Peyer's patch (tissue), 4 donors: ENCODE measurements at places on chromosomes 5 and 9. TPM values are rescaled to one million over a fixed set of nuclear protein-coding genes. Genes with fewer than 3 reads are reported as not detected.

DNA sequence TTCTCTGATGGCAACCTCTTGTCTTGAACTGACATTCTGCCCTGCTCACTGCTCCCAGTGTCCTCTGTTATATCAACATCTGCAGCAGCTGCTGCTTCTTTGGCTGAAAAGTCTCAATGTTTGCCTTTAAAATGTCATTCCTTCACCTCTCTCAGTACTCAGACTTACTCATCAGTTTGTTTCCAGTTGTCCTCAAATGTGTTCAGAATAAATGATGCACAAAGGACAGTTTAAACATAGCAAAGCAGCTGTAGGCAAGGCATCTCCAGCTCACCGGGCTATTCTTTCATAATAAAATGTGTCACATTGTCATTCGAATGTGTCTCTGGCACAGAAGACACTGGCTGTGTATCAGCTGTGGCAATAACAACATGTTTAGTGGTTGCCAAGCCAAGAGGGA lies 590.9 kb upstream of the ZNF608 start:
- DNase-seq: no peak

- no peak for DNase-seq
These were observed 1.6 kb downstream of the GTF3C4 start for GRCh38 chr9:132671620-132672412.

- DNase-seq: no peak
These were observed 4.6 kb downstream of the EFNA5 start for GRCh38 chr5:107666051-107666655.

DNA sequence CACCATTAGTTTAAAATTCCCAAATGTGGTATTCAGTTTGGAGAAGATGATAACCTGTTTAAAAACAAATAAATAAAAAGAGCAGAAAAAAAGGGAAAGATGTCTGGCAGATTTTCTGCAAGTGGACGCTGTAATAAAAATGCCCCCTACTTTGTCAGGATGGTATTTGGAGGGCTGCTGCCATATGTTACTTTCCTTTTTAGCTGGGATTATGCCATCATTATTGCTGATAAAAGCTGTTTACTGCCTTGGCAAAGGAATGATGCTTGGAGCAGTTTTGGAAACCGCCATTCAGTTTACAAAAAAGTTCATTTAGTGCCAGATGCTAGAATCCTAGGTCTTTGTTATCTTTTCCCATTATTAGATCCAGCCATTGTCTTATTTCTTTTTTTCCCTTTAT lies 104.8 kb downstream of the PBX3 start:
- DNase-seq: no peak

DNA sequence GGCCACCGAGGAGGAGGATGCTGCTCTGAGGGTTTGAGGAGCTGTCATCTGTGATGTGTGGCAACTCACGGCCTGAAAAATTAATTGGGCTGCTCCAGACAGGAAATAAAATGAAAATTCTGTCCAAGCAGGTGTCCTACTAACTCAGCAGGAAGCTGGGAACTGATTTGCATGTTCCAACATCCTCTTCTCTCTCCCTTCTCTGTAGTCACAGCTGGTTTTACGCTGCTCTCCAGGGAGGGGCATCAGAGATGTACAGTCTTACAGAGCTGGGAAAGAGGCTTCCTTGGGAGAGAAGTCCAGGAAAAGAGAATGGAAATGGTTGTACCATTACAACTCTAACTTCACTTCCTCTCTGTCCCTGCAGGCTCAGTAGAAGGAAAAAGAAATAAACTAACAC lies 24.2 kb upstream of the SIL1 start:
- DNase-seq: no peak

DNA sequence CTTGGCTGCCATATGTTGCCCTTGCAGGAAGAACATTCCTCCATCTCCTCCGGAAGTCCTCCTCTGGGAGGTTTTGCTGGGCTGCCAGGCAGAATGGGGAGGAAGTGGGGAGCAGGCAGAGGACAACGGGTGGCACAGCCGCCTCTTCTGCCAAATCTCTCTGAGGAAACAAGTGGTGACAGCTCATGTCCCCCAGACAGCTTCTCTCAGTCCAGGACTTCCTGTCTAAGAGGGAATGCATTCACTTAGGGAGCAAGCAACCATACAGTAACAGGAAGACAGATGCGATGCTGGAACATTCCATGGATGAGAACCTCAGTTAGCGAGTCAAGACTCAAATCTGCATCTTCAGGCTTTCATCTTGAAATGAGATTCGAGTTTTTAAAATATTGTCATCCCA lies 701.0 kb downstream of the SEMA5A start:
- no peak for DNase-seq

DNA sequence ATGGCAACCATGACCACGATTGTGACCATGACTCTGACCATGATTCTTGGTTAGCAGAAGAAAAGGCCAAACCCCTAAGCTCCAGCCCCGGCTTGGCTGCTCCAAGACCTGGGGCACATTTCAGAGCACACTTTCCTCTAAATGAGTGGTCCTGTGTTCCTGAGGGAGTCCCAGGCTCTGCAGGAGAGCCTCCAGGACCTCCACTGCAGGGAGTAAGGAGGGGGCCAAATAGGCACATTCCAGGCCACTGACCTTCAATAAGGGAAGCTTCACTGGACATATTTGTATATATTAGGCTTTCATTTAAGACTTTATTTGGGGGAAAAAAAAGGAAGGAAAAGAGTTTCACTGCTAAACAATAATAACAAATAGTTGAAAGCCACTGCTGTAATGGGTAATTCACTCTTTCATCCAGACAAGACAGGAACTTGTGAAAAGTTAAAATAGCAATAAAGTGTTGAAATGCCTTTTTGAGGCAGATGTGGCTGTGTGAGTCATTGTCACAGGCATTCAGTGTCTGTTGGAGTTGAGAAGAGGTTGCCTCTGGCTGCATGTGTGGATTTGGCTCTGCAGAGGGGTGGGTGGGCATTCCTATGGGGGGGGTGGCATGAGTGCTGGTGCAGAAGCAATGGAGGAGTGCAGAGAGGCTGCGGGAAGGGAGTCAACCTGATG lies 63.9 kb upstream of the TGFBR1 start:
- no peak for DNase-seq

DNA sequence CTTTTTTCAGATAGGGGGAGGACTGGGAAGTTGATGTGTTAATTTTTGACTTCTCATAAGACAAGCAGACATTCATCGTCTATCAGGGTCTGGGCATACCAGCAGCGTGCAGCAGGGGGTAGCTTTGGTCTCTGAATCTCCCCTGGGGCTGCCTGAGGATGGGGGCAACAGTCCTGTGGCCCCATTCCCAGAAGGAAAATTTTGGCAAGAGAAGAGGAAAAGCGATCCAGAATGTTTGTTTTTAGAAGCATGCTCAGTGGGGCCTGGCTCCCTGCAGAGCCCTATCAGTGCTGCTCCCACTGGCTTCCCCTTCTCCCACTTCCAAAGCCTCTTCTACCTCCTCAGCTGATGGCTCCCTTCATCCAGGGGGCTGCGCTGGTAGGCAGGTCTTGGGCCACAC lies 194.8 kb upstream of the IL12B start:
- DNase-seq: no peak

- DNase-seq: no peak
These were observed 9.3 kb upstream of the OR13F1 start for GRCh38 chr9:104494808-104495207.

- DNase-seq: no peak
These were observed 177.2 kb upstream of the TUT7 start for GRCh38 chr9:86531273-86531970.

- DNase-seq: no peak
These were observed 43.7 kb downstream of the STK10 start for GRCh38 chr5:172144291-172144815.

DNA sequence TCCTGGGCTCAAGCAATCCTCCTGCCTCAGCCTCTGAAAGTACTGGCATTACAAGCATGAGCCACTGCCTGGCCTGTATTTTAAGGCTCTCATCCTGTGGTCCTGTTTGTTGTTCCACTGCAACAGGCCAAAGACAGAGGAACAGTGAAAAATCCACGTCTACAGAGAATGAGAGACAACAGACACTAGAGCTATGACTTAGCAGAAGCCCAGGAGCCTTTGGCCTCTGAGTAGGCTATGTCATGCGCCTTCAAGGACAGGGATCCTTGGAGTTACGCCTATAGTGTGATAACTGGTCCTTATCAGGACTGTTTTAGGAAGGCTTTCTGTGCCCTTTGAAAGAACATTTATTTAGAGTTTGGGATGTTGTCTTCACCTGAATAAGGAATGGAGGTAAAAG lies 10.5 kb downstream of the POC5 start:
- no peak for DNase-seq

GRCh38 chr9:8251566-8251965 lies 452.0 kb upstream of the DMAC1 start:
- no peak for DNase-seq

- no peak for DNase-seq
These were observed 217.6 kb downstream of the ZNF608 start for GRCh38 chr5:124528838-124529237.

- no peak for DNase-seq
These were observed 336.9 kb downstream of the ENC1 start for GRCh38 chr5:74303578-74303977.

DNA sequence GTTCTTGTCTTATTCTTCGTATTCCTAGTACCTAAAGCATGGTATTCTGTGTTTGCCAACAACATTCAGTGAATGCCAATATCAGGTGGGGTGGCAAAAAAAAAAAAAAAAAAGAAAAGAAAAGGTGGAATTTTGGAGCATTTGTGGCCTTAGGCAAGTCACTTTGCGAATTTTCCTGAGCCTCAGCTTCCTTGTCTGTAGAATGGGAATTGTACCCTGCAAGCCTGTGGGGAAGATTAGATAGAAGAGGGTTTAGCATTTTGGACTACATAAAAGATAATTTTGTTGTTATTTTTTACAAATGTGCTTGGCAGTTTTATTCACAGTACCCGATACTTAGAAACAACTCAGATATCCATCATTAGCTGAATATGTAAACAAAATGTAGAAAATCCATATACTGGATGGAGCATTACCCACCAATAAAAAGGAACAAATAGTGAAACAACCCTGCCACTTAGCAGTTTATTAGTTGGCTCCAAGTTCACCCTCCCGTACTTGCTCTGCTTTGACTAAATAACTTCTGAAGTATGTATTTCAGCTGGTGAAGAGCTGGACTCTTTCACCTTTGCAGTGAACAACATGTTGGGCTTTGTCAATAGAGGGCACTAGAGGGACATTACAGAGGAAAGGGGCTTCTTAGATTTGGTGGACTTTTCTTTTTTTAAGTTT lies 13.6 kb downstream of the UBE2D2 start:
- no peak for DNase-seq

DNA sequence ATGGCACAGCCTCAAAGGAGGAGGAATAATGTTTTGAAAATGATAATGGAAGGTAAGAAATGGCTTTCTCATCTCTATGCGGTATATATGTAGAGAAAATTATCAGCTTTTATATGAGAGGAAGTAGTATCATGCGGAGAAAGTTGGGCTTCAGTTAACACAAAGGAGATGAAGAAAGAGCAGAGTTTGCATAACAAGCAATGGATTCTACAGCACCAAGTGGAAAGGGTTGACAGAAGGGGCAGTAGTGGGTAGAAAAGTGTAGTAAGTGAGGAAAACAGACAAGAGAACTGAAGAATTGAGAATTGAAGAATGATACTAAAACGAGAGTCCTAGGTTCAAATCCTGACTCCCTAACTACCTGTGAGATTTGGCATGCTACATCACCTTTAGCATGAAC lies 51.0 kb downstream of the GNG10 start:
- no peak for DNase-seq

DNA sequence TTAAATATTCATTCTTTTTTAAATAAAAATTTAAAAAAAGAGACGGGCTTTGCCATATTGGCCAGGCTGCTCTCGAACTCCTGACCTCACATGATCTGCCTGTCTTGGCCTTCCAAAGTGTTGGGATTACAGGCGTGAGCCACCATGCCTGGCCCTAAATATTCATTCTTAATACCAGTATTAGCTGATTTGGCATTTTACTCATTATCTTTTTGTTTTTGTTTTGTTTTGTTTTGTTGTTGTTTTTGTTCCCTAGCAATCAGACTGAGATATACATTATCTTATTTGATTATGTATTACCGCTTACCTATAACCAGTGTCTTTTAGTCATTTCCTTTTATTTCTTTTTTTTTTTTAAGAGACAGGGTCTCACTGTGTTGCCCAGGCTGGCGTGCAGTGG lies 37.9 kb downstream of the RNF44 start:
- no peak for DNase-seq

DNA sequence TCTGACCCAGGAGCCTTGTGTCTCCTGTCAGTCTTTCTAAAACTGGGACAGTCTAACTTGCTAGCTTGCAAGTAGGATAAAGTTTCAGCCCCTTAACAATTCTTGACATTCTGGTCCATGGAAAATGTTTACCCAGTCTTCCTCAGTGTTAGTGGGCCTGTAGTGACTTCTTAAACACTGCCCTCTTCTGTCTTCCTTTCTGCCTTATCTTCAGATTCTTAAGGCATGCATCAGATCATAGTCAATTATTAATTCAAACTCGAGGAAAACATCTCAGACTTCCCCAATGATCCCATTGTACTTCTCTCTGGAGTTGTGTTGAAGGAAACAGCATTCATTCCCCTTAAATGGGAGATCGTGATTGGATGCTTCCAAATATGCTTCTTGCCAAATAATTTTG lies 1199.8 kb downstream of the DTWD2 start:
- DNase-seq: no peak

DNA sequence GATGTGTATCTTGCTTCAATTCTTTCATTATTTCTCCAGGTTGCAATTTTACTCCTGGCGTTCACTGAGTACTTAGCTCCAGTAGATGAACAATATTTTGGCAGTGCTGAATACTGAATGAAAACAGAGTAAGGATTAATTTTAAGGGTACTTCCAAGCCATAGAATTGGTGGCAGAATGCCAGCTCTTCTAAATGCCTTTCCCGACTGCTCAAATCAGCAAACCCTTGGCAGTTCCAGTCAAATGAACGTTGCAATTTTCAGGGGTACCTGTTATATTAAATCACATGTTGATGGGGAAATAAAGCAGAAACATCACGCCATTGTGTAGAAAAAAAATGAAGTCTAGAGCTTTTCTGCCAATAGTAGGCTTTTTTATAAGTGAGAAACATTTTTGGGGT lies 282.4 kb upstream of the RPS23 start:
- no peak for DNase-seq

- no peak for DNase-seq
These were observed 55.9 kb downstream of the SECISBP2 start for GRCh38 chr9:89374176-89374575.

OR1Q1 gene
- not detected for total RNA-seq

IL5 gene
- total RNA-seq: not detected

SDHA gene
- 230 TPM for total RNA-seq

POU5F2 gene
- total RNA-seq: 3.5 TPM

FOXD4 gene
- not detected for total RNA-seq

ECSCR gene
- 7.2 TPM for total RNA-seq

CCDC152 gene
- total RNA-seq: not detected

RNF20 gene
- total RNA-seq: 35.5 TPM

IL17B gene
- not detected for total RNA-seq

TXNDC8 gene
- not detected for total RNA-seq

SLC6A7 gene
- 41.6 TPM for total RNA-seq

FGF18 gene
- not detected for total RNA-seq
